Thoracic aorta (tissue), 2 donors: ENCODE measurements at places on chromosomes 3 and 15. TPM values are rescaled to one million over a fixed set of nuclear protein-coding genes. Genes with fewer than 3 reads are reported as not detected.

- H3K27me3 ChIP-seq: no peaks in the 10 kb centered on the region
- no peaks in the 10 kb centered on the region for H3K4me1 ChIP-seq
Measured at GRCh38 chr3:185253645-185254410, at the start of gene EHHADH. TSS of gene EHHADH (minus strand) at chr3:185254049. CDS start at chr3:185254022, 27 bp downstream.

DNA sequence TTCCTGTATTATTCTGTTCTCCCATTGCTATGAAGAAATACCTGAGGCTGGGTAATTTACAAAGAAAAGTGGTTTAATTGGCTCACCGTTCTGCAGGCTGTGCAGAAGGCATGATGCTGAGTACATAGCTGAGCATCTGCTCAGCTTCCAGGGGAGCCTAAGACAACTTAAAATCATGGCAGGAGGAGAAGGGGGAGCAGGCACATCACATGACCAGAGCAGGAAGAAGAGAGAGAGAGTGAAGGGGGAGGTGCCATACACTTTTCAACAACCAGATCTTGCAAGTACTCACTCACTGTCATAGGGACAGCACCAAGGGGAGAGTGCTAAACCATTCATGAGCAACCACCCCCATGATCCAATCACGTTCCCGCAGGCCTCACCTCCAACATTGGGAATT, 184.4 kb downstream of the GOLGA8K start:
- H3K36me3 ChIP-seq: no peaks in the 10 kb centered on the region
- H3K4me1 ChIP-seq: no peaks in the 10 kb centered on the region
- no peaks in the 10 kb centered on the region for H3K27me3 ChIP-seq
- no peak overlapping the region for H3K4me3 ChIP-seq
- H3K27ac ChIP-seq: no peak overlapping the region

GRCh38 chr15:56038707-56039106, 45.3 kb upstream of the NEDD4 start:
- DNase-seq: no peak
- no peaks in the 10 kb centered on the region for H3K27me3 ChIP-seq
- peaks cover 10% of the 10 kb centered on the region for H3K4me1 ChIP-seq
- no peak overlapping the region for H3K4me3 ChIP-seq

- H3K36me3 ChIP-seq: no peaks in the 10 kb centered on the region
- peaks cover 15% of the 10 kb centered on the region for H3K4me1 ChIP-seq
- H3K27ac ChIP-seq: no peak overlapping the region
- no peaks in the 10 kb centered on the region for H3K27me3 ChIP-seq
- H3K4me3 ChIP-seq: no peak overlapping the region
Measured at GRCh38 chr3:127612966-127613365, 14.8 kb downstream of the MCM2 start.

DNA sequence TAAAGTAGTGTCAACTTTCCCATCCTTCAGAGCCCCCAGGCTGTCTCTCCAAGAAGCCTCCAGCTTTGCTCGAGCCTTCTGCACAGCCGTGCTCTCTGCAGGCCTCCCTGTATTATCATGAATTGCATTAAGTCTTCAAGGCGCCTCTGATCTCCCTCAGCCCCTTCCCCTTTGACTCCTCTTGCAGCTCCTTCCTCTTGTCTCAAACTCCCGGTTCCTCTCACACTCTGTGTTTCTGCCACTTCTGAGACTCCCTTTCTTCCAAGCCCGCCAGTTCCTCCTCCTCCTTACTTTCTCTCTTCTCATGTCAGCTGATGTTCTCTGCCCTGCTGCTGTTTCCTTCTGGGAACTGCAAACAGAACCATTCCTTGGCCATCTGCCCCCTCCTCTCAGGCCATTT, 418.8 kb downstream of the EPHB1 start:
- H3K4me1 ChIP-seq: no peaks in the 10 kb centered on the region
- H3K36me3 ChIP-seq: no peaks in the 10 kb centered on the region
- no peak for DNase-seq
- H3K27ac ChIP-seq: no peak overlapping the region
- no peaks in the 10 kb centered on the region for H3K27me3 ChIP-seq

- peaks cover under 1% of the 10 kb centered on the region for H3K4me1 ChIP-seq
- no peak overlapping the region for H3K27ac ChIP-seq
- H3K36me3 ChIP-seq: no peaks in the 10 kb centered on the region
- no peak for DNase-seq
Measured at GRCh38 chr15:62946940-62947339, 95.6 kb upstream of the TPM1 start.

DNA sequence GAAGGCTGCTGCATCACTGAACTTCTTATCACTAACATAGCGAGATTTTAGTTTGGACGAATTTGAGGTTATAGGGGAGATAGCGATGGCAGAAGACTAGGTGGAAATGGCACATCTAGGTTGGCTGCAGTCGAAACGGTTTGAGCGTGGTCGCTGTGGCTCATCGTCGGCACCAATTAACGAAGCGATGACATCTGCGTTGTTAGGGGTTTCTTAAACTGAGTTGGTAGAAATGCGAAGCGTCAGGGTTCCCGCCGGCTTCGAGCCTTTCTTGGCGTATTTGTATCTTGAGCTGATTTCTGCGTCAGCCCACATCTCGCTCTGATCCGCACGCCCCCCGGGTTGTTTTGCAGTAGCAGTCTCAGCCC, 319 bp downstream of the LNP1 start:
- peak overlapping the region; percentile 95 for H3K27ac ChIP-seq
- H3K36me3 ChIP-seq: no peaks in the 10 kb centered on the region
- H3K27me3 ChIP-seq: no peaks in the 10 kb centered on the region
- DNase-seq: peak; percentile 2

- H3K36me3 ChIP-seq: peaks cover 5% of the 10 kb centered on the region
- H3K4me3 ChIP-seq: no peak overlapping the region
- peak overlapping the region; percentile 80 for H3K27ac ChIP-seq
- H3K27me3 ChIP-seq: no peaks in the 10 kb centered on the region
- peaks cover 66% of the 10 kb centered on the region for H3K4me1 ChIP-seq
Measured at GRCh38 chr3:123816673-123817207, 67.4 kb downstream of the MYLK start.

SUCNR1 gene
- total RNA-seq: 10.7 TPM

DNA sequence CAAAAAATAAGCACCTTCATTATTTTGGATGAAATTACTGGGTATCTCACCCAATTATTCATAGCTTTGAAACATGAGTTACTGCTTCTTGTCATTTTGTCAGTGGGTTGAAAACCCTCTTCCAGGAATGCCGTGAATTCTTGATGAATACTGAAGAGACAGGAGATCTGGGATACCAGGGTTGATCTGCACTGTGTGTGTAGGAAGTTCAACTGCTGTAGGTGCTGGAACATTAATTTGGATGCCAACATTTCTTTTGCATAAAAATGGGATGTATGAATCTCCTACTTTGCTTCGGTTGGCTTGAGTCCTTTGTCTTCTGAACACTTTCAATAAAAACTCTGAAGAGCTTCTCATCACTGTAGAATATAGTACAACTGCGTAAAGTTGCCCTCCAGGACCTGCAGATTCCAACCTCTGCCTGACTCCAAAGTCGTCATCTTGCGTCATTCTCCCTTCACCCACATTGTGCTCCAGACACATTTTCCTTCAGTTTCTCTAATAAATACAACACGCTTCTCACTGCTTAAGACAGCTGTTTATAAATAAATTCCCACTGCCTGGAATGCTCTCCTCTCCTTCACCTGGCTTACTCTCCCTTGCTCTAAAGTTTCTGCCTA, 312.7 kb upstream of the TGFBR2 start:
- H3K27me3 ChIP-seq: no peaks in the 10 kb centered on the region
- no peak for DNase-seq
- H3K36me3 ChIP-seq: no peaks in the 10 kb centered on the region
- no peak overlapping the region for H3K27ac ChIP-seq
- no peak overlapping the region for H3K4me3 ChIP-seq

DNA sequence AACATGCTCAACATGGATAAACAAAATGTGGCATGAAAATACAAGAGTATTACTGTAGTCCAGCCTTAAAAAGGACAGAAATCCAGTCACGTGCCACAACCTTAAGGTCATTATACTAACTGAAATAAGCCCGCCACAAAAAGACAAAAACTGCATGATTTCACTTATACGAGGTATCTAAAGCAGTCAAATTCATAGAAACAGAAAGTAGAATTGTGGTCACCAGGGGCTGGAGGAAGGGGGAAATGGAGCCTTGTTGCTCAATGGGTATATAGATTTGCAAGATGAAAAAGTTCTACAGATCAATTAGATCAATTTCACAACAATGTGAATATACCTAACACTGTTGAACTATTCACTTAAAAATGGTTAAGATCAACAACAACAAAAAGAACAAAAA, 7.4 kb downstream of the GLB1 start:
- H3K27ac ChIP-seq: no peak overlapping the region
- no peak overlapping the region for H3K4me3 ChIP-seq
- H3K36me3 ChIP-seq: peaks cover 18% of the 10 kb centered on the region
- no peak for DNase-seq

GOLGA6L1 gene
- not detected for total RNA-seq

DNA sequence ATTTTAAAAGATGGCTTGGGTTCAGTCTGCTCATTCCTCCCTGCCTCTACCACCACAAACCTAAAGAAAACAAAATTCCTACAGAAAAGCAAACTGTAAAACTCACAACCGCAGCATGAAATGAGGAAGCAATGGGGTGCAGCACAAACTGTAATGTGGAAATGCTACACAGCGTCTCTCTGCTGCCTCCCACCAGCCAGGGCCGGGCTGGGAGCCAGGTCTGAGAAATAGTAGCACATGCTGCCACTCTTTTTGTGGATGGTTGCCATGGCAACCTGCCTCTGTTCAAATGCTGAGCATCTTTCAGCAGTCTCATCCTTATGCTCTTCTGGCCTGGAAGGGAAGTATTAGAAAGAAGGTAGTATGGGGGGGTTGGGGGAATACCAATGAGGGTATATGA, 55.4 kb downstream of the EOMES start:
- H3K27ac ChIP-seq: no peak overlapping the region
- no peak for DNase-seq
- H3K36me3 ChIP-seq: no peaks in the 10 kb centered on the region
- no peaks in the 10 kb centered on the region for H3K27me3 ChIP-seq
- H3K4me1 ChIP-seq: peaks cover 9% of the 10 kb centered on the region

- no peak overlapping the region for H3K4me3 ChIP-seq
- H3K27me3 ChIP-seq: no peaks in the 10 kb centered on the region
- H3K27ac ChIP-seq: no peak overlapping the region
- H3K36me3 ChIP-seq: no peaks in the 10 kb centered on the region
Measured at GRCh38 chr3:8762607-8763377, 6.6 kb downstream of the OXTR start.

- no peak overlapping the region for H3K4me3 ChIP-seq
- no peak for DNase-seq
- H3K36me3 ChIP-seq: no peaks in the 10 kb centered on the region
- H3K27me3 ChIP-seq: no peaks in the 10 kb centered on the region
Measured at GRCh38 chr15:73010154-73011152, 41.8 kb upstream of the NEO1 start.

DNA sequence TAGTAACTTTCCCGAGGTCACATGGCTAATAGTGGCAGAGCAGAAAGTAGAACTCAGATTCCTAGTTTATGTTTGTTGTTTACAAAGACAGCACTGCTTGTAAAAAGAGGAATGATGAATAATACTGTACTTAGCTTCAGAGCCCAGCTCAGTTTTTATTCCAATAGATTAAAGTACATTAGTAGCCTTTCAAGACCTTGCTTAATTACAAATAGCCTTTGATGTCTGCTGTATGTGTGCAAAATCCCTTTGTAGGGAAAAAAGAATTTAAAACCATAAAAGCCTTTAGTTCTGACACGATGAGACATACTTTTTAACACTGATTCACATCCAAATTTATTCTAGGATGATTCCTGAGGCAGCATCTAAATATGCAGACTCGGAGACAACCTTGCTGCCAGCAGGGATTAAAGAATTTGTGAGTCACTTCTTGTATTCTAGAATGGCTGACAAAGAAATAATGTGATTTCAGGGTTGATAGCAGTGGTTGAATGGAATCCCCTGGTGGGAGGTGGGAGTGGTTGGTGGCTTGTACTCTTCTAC, 324.2 kb upstream of the TGFBR2 start:
- H3K4me1 ChIP-seq: peaks cover 16% of the 10 kb centered on the region
- H3K27ac ChIP-seq: no peak overlapping the region
